Activated naive CD4-positive, alpha-beta T cell treated with anti-CD3 and anti-CD28 coated beads for 36 hours (primary cell): ENCODE measurements at places on chromosomes 3 and 15. TPM values are rescaled to one million over a fixed set of nuclear protein-coding genes. Genes with fewer than 3 reads are reported as not detected.

The XRN1 gene
- total RNA-seq, result 63.9 TPM

- DNase-seq, result peak; percentile 54
These were observed 737 bp upstream of the ITPR1 start for GRCh38 chr3:4492208-4493013.

DNA sequence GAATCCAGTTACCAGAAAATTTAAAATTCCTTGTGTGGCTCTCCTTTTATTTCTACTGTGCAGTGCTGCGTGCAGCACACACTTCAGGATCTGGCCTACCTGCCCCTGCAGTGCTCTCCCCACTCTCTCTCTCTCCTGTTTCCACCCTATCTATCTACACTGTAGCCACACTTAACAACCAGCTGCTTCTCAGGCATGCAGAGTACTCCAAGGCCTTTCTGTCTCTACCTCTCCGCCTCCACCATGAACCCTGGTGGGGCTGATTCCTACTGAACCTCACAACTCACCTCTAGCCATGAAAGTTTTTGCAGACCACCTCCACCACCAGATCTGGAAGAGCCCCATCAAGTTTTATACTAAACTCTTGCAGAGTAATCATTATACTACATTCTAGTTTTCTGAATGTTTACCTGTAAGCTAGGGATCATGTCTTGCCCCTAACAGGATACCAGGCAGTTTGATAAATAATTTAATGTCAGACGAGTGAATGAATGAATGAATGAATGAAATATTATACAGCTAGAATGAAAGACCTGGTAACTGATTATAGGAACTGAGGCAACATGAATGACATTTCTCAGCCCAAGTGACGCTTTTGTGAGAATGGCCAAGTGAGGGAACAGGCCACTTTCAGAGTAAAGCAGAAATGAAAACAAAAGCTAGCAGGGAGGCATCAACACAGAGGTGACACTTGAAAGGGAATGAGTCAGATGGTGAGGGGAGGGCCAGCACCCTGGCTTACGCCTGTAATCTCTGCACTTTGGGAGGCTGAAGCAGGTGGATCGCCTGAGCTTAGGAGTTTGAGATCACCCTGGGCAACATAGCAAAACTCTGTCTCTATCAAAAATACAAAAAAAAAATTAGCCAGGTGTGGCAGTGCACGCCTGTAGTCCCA is 363.5 kb downstream of the FOXP1 start:
- peak; percentile 84 for DNase-seq

GRCh38 chr15:29774900-29775299 is 47.4 kb downstream of the TJP1 start:
- DNase-seq, result no peak

GRCh38 chr15:61812476-61812875 is 247.8 kb downstream of the VPS13C start:
- DNase-seq, result no peak

DNA sequence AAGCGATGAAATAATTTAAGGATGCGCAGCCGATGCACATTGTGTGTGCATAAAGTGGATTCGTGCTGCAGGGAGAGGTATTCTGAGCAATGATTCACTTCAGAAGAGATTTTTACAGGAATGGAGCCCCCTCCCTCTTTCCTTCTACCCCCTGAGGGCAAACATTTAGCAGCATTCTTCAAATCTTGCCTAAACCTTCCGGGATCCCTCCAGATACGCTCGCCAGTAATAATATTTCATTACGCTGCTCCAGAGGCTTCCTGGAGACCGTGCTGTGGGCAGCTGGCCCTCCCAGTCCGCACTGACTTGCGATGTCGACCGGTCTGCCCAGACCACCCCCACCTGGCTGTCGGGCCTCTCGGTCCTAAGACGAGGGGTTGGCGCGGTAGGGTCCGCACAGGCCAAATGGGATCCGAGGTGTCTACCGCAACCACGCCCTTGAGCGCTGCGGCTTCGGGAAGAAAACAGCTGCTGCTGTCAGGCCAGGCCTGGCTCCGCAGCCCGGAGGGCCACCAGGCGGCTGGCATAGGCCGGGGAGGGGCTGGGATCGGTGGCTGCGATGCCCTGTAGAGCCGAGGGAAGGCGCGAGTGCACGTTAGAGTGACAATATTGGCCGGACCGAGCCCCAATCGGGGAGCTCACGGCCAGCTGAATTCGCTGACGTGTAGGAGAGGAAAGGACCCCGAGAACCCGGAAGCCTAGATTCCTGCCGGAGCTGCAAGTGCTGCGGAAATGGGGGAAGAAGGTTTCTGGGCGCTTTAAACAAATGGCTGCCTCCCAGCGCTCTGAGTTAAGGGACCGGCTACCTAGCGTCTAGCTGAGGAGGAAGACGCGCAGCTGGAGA is 14.3 kb downstream of the ZIC4 start:
- DNase-seq, result no peak

The CFAP161 gene
- not detected for total RNA-seq

GRCh38 chr15:96331945-96332636 is 1.6 kb downstream of the NR2F2 start:
- DNase-seq, result no peak

The MORC1 gene
- total RNA-seq, result not detected

DNA sequence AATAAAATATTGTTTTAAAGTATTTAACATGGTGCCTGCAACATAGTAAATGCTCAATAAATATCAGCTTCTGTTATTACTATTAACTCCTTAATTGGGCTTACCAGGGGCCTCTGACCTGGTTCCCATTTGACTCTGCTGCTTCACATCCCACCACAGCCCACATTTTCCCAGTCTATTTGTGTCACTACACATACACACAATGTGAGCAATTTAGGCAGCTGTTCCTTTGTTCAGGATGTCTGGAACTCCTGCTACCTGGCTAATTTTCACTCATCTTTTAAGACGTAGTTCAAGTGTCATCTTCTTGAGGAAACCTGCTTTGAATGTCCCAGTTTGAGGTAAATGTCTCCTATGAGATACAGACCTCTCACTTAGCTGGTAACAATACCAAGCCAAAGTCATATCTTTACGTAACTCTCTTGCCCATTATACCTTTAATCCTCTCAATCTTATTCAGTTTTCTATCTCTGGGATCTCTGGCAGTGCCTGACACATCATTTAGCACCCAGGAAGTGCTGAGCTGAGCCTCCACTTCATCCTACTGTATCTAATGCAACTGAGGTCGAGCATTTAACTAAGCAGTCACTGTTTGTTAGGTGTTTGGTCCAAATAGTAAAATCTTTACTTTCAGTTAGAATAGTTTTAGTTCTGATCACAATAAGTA is 4.4 kb downstream of the TGFBR2 start:
- DNase-seq, result peak; percentile 61

- DNase-seq, result no peak
These were observed 2.6 kb downstream of the GP5 start for GRCh38 chr3:194396539-194396858.

- DNase-seq, result no peak
These were observed 747.6 kb downstream of the NAALADL2 start for GRCh38 chr3:175606650-175607318.
